AG10803 (cell line): ENCODE measurements at places on chromosomes 1 and 21.

- DNase-seq = peak; percentile 67
Observed at GRCh38 chr1:176820391-176821031, 344.0 kb downstream of the ASTN1 start.

DNA sequence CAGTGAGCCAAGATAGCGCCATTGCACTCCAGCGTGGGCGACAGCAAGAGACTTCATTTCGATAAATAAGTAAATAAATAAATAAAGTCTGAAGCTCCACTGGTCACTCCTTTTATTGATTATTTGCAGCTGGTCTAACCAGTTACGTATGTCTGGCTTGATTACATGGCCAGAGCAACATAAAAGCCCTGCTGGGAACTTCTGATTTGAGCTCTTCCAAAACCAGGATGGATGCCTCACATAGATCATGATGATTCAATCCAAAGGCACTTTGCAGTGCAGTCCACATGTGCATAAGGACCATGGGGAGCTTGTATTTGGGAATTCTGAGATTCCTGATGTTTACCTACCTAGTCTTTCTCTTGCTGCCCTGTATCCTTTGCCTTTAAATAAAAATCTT is 24.0 kb downstream of the NSUN4 start:
- peak; percentile 72 for DNase-seq

GRCh38 chr1:87867626-87868025 is 538.9 kb downstream of the LMO4 start:
- DNase-seq = peak; percentile 74

GRCh38 chr1:183654706-183655105 is 1.6 kb upstream of the APOBEC4 start:
- peak; percentile 17 for DNase-seq

- DNase-seq = no peak
Observed at GRCh38 chr1:244953901-244954300, 89.6 kb upstream of the HNRNPU start.

- no peak for DNase-seq
Observed at GRCh38 chr1:192316942-192317450, at the start of gene RGS21. RGS21 (plus strand) TSS chr1:192316992; CDS start chr1:192343037, 26,045 bp downstream.
